Muscle of back (tissue), 13 donors: ENCODE measurements at places on chromosomes 6 and 20. TPM values are rescaled to one million over a fixed set of nuclear protein-coding genes. Genes with fewer than 3 reads are reported as not detected.

- DNase-seq, result no peak
Observed at GRCh38 chr6:88164061-88164460, 2.1 kb downstream of the CNR1 start.

GRCh38 chr6:103819509-103819908, 1040.2 kb downstream of the HACE1 start:
- DNase-seq, result no peak

GRCh38 chr6:111625461-111626391, 20.0 kb upstream of the TRAF3IP2 start:
- peak; percentile 90 for DNase-seq

GRCh38 chr20:51318058-51318949, 224.2 kb downstream of the NFATC2 start:
- no peak for DNase-seq

DNA sequence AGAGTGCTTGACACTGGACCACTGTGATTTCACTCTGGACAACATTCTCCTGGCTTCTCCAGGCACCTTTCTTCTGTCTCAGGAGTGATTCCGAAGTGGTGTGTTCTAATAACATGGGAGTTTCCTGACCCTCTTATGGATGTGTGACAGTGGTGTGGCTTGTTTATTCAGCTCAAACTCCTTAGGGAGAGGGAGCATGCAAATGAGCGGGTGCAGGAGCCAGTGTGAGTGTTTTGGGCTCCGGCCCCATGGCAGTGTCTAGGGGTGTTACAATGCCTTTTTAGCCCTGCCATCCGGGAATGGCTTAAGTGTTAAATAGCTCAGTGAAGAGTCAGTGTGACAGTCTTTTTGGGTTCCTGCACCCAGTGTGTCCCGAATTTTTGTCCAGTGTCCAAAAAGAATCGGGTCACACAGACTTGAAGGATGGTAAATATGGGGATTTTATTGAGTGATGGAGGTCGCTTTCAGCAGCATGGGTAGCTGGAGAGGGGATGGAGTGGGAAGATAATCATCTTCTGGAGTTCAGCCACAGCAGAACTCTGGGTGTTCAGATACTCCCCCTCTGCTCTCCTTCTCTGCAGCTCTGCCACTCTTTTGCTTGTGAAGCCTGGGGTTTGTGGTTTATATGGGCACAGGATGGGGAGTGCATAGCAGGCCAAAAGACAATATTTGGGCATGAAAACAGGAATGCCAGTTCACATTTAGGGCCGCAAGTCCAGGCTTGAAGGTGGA, 928.9 kb upstream of the CITED2 start:
- DNase-seq, result no peak

DNA sequence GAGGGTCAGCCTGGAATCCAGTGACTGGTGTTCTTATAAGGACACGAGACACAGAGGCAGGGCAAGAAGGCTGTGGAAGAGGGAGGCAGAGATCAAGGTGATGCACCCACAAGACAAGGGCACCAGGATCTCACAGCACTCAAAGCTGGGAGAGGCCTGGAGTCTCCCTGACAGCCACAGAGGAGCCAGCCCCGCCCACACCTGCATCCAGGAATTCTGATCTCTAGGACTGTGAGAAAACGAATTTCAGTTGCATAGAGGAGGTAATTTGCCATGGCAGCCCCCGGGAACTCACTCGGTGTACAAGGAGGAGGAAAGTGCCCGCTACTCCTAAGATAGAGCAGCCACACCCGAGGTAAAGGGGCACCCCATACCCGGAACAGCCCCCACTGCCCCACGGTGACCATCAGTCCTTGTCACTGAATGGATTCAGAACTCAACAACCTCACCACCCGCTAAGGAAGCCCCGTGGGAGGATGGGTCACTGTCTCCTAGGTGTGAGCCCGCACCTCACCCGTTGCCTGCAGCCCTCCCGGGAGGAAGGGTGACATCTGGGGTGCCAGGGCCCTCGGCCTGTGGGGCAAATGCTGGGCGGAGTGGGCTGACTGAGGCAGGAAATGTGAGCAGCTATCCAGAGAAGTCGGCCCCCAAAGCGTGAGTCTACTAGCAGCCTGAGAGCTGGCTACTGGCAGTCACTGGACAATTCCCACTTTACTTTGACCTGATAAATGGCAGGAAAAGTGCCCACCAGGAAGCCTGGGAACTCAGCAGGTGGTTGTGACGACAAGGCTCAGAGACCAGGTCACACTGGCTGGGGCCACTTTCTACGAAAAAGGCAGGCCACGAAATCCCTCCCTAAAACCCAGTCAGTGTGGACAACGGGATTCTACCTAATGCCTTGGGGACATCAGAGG, 22.4 kb downstream of the DLL1 start:
- no peak for DNase-seq

GRCh38 chr6:106511288-106512047, 117.8 kb downstream of the RTN4IP1 start:
- no peak for DNase-seq

- DNase-seq, result no peak
Observed at GRCh38 chr20:40954521-40955165, 74.0 kb upstream of the TOP1 start.

DNA sequence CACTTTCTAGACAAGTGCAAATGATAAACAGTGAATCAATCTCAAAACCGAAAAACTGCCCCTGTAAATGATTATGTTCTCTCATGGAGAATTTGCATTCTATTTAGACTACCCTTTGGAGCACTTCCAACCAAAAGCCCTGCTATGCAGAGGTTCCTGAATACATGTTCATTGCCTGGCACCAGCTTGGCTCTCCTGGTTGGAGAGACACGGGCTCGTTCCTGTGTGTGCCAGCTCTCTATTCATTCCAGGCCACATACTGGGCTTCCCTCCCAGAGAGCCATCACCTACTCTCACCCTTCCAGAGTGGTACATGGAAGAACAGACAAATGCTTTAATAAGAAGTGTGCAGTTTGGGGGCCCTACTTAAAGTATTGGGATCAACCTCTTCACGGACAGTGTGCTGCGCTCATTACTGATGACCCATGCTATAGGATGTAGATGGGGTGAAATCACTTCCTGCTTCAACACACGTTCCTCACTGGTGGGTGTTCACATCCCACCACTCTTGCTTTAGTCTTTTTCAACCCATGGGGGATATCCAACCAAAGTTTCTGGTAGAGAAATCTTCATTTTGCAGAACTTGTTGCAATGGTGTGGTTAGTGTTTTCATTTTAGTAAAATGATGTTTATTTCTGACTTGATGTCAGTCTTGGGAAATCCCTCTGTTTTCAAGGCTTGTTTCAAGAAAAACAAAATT, 38.5 kb upstream of the NAA20 start:
- DNase-seq, result no peak

DNA sequence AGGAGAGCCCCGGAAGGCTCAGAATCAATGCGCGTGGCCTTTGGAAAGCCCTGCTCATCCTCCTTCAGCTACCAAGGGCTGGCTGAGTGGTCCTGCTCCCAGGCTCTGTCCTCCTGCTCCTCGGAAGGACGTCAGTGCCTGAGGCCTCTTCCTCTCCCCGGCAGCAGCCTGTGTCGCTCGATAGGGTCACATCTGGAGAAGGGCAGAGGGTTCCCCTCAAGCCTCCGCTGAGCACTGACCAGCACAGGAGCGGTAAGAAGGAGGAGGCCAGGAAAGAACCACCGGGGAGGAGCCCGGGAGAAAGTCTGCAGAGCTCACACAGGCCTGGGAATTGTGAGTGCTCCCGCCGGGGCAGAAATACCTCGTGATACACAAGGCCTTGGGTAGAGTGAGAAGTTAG, 21.2 kb downstream of the KIF25 start:
- no peak for DNase-seq

- DNase-seq, result peak; percentile 64
Observed at GRCh38 chr6:163354761-163355425, 59.6 kb upstream of the QKI start.

DNA sequence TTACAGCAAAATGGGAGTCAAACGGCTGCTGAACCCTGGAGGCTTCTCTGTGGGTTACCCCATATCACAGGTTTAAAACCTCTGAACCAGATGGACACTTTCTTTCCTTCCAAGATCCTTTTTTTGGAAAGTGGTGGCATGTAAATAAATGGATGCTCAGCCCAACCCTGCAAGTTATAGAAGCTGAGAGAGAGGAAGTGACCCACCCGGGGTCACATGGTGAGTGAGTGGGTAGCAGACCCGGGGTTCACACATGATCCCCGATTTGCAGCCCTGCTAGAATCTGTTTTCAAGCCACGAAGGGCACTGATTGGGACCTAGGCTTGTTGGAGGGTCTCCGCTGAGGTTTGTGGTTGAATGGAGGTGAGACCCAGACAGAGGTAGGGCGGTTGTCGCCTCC, 32.0 kb downstream of the SIRPA start:
- no peak for DNase-seq

DNA sequence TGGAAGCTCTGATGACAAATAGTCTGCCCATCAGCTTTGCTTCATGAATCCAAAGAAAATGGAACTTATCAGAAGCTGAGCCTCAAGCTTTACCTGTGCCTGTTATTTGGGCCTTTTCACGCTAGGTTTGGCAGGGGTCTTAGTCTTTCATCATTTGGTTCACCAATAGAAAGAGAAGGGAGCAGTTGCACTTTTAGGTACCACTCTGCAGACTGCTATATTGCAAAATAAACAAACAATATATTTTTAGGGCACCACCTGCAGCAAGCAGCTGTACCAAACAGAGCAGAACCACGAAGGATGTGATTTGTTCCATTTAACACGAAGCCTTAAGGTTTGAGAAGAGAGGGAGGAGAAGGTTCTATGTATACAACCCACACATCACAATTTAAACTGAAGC, 291.4 kb upstream of the RNF217 start:
- no peak for DNase-seq

GRCh38 chr20:58614366-58614765, 36.7 kb upstream of the STX16 start:
- DNase-seq, result no peak

- no peak for DNase-seq
Observed at GRCh38 chr6:168016721-168017525, 19.5 kb downstream of the KIF25 start.

- peak; percentile 39 for DNase-seq
Observed at GRCh38 chr6:39088331-39088730, 26.7 kb downstream of the SAYSD1 start.

- DNase-seq, result no peak
Observed at GRCh38 chr20:36526521-36527011, 14.8 kb upstream of the MYL9 start.

DNA sequence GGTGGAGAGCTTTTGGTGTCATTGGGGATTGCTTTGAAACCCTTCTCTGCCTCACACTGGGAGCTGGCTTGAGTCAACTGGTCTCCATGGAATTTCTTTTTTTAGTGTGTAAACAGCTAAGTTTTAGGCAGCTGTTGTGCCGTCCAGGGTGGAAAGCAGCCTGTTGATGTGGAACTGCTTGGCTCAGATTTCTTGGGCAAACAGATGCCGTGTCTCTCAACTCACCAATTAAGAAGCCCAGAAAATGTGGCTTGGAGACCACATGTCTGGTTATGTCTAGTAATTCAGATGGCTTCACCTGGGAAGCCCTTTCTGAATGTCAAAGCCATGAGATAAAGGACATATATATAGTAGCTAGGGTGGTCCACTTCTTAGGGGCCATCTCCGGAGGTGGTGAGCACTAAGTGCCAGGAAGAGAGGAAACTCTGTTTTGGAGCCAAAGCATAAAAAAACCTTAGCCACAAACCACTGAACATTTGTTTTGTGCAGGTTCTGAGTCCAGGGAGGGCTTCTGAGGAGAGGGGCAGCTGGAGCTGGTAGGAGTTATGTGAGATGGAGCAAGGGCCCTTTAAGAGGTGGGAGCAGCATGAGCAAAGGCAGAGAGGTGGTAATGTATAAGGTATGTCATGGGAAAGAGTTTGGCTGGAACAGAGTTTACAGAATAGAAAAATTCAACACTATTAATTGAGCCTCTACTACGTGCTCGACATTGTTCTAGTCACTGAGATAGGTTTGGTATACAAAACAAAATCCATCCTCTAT, 31.2 kb downstream of the SRSF3 start:
- DNase-seq, result no peak

DNA sequence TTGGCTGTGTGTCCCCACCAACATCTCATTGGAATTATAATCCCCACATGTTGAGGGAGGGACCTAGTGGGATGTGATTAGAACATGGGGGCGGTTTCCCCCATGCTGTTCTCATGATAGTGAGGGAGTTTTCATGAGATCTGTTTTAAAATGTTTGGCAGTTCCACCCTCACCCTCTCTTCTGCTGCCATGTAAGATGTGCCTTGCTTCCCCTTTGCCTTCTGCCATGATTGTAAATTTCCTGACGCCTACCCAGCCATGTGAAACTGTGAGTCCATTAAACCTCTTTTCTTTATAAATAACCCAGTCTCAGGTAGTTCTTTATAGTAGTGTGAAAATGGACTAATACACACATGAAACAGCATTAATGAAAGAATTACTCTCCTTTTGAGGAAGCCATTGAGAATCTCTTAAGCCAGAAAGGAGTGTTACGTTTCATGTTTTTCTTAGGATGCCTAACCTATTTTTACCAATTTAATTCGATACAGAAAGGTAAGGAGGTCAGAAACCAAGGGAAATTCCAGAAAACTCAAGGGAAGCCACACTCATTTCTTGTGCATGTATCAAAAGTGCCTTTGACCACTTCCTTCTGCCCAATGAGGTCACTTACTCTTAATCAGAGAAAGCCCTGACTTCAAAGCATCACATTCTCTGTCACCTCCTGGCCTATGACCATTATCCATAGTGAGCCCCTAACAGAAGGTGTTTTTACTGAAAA, 24.7 kb upstream of the HINT3 start:
- no peak for DNase-seq

DNA sequence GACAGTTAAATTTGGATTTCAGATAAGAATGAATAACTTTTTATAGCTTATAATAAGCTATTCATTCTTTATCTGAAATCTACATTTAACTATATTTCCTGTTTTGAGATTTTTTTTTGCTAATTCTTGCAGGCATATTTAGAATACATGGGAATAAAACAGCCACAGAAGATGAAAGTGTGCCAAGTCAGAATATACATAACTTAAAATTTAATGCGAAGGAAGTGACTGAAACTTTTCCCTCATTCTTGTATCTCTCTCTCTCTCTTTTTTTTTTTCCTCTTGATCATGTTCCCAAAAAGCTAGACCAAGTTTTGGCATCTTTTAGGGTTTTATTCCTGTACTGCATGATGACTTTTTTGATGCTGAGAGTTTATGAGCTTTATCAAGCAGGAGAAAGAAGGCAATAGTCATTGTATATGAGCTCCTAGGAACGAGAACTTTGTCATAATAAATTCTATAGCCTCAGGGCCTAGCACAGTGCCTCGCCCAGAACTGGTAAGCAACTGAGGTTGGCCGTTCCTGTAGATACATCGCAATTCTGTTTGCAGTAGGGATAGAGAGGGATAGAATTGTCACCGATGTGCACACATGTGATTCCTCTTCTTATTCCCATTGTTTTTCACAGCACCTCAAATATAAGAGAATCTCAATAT, 205.2 kb downstream of the MYLK4 start:
- no peak for DNase-seq

The MUC21 gene
- not detected for polyA plus RNA-seq

The TINAG gene
- polyA plus RNA-seq, result not detected

The RHAG gene
- polyA plus RNA-seq, result 1.5 TPM

The SLC32A1 gene
- polyA plus RNA-seq, result not detected

The TRAPPC3L gene
- not detected for polyA plus RNA-seq

The HEBP2 gene
- 43.1 TPM for polyA plus RNA-seq

The RIN2 gene
- polyA plus RNA-seq, result 26.2 TPM

The COL19A1 gene
- polyA plus RNA-seq, result 2.8 TPM
